Upper lobe of left lung (tissue), 6 donors: ENCODE measurements at places on chromosomes 11 and 22. TPM values are rescaled to one million over a fixed set of nuclear protein-coding genes. Genes with fewer than 3 reads are reported as not detected.

The APOBEC3H gene
- total RNA-seq, result 0.91 TPM

The UCP3 gene
- 1.9 TPM for total RNA-seq

The SPI1 gene
- total RNA-seq, result 275 TPM

The APOBEC3B gene
- total RNA-seq, result 5.8 TPM

The USP35 gene
- total RNA-seq, result 5.8 TPM

The ANO1 gene
- total RNA-seq, result 6.9 TPM

The DDI1 gene
- total RNA-seq, result not detected

The PCSK7 gene
- total RNA-seq, result 138 TPM

The INSC gene
- 1.0 TPM for total RNA-seq

The NXPE1 gene
- total RNA-seq, result not detected

The C11orf68 gene
- total RNA-seq, result 26.2 TPM

The SLN gene
- not detected for total RNA-seq

The EIF3L gene
- 219 TPM for total RNA-seq

The CDKN1C gene
- 26.7 TPM for total RNA-seq

The SCGB1A1 gene
- 1,988 TPM for total RNA-seq

The TEAD1 gene
- total RNA-seq, result 53.5 TPM

The MRPL23 gene
- total RNA-seq, result 287 TPM

The CCDC116 gene
- 0.26 TPM for total RNA-seq
